Cardiac muscle cell (in vitro differentiated cells and primary cell): ENCODE measurements at places on chromosomes 13 and 19. TPM values are rescaled to one million over a fixed set of nuclear protein-coding genes. Genes with fewer than 3 reads are reported as not detected.

ANO8 gene
- total RNA-seq, result 14.4 and 21.1 TPM in 2 replicates

MYPOP gene
- 6.8 and 7.3 TPM in 2 replicates for total RNA-seq

CYP4F3 gene
- not detected in 2 replicates for total RNA-seq

DNA sequence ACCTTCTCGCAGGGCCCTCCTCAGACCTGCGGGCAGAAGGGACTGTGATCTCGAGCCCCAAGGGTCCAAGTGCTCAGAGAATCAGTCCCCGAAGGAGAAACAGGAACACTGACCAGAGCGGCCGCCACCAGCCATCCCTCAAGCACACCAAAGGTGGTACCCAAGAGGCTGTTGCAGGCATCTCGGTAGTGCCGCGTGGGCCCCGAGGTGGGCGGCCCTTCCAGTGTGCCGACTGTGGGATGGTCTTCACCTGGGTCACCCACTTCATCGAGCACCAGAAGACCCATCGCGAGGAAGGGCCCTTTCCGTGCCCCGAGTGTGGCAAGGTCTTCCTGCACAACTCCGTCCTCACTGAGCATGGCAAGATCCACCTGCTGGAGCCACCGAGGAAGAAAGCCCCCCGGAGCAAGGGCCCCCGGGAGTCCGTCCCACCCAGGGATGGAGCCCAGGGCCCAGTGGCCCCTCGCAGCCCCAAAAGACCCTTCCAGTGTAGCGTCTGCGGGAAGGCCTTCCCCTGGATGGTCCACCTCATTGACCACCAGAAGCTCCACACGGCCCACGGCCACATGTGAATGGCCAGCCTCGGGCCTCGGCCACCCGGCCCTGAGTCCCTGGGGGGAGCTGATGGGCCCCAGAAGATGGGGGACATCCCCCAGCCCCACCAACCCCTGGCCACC is 5.5 kb upstream of the ZNF135 start:
- H3K27ac ChIP-seq, result no peak overlapping the region
- no peaks in the 10 kb centered on the region for H3K27me3 ChIP-seq
- no peaks in the 10 kb centered on the region for H3K36me3 ChIP-seq

GRCh38 chr19:16509141-16510061 is 13.2 kb downstream of the C19orf44 start:
- peak; percentile 77 for DNase-seq
- peaks cover 3% of the 10 kb centered on the region for H3K36me3 ChIP-seq

GRCh38 chr13:112741835-112742570 is 52.2 kb downstream of the ATP11A start:
- DNase-seq, result no peak
- peak overlapping the region; percentile 73 for H3K27ac ChIP-seq
- H3K36me3 ChIP-seq, result no peaks in the 10 kb centered on the region
- H3K4me3 ChIP-seq, result no peak overlapping the region

GRCh38 chr13:103663996-103664395 is 597.8 kb upstream of the SLC10A2 start:
- DNase-seq, result no peak
- H3K27ac ChIP-seq, result no peak overlapping the region
- no peaks in the 10 kb centered on the region for H3K36me3 ChIP-seq
